ENCODE measurements at places on chromosomes 16 and 17. TPM values are rescaled to one million over a fixed set of nuclear protein-coding genes. Genes with fewer than 3 reads are reported as not detected.

- DNase-seq: no peak
- H3K4me1 ChIP-seq: no peaks in the 10 kb centered on the region
- no peaks in the 10 kb centered on the region for H3K27me3 ChIP-seq
- no peak overlapping the region for H3K27ac ChIP-seq
- H3K4me3 ChIP-seq: no peak overlapping the region
- H3K36me3 ChIP-seq: peaks cover 17% of the 10 kb centered on the region
Measured at GRCh38 chr16:54120846-54121480, 165.6 kb downstream of the IRX3 start.

Gene METRN
- 62.5 TPM for total RNA-seq

- H3K4me1 ChIP-seq: peaks cover 33% of the 10 kb centered on the region
- DNase-seq: no peak
- peaks cover 97% of the 10 kb centered on the region for H3K36me3 ChIP-seq
- no peaks in the 10 kb centered on the region for H3K27me3 ChIP-seq
- H3K27ac ChIP-seq: no peak overlapping the region
Measured at GRCh38 chr17:32453370-32453769, 9.1 kb downstream of the PSMD11 start.

Gene DNAH9
- total RNA-seq: 0.08 TPM

DNA sequence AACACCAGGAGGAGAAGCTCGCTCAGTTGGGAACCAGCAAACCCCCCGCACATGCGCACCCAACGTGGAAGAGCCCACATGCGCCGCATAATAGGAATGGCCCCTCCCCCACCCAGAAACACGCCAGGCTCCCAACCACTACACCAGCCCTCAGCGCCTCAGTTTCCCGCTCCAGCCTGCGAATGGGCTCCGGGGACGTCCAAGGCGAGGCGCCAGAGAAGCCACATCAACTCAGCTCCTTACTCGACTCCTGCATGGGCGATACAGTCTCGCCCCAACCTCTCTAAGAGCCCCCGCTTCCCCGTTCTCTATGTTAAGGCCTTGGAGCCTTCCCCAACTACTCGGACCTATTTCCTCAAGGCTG, 504 bp downstream of the SRSF1 start:
- peak overlapping the region; percentile 98 for H3K27ac ChIP-seq
- no peaks in the 10 kb centered on the region for H3K27me3 ChIP-seq
- H3K4me3 ChIP-seq: peak overlapping the region; percentile 96

Gene MBTPS1
- total RNA-seq: 72.5 TPM

DNA sequence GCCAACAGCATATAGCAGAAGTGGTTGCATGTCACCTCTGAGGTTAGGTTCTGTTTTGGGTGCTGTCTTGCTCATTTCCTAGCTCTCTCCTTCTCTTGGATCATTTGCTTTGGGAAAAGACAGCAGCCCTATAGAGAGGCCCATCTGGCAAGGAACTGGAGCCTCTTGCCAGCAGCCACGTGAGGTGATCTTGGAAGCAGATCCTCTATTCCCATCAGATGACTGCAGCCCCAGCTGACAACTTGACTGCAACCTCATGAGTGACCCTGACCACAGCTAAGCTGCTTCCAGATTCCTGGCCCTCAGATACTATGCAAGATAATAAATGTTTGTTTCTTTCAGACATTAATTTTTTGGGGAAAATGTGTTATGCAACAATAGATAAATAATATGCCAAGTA, 213.3 kb upstream of the HS3ST4 start:
- H3K4me1 ChIP-seq: no peaks in the 10 kb centered on the region
- no peak for DNase-seq
- no peak overlapping the region for H3K27ac ChIP-seq
- peaks cover 3% of the 10 kb centered on the region for H3K27me3 ChIP-seq

Gene NACA2
- not detected for total RNA-seq

DNA sequence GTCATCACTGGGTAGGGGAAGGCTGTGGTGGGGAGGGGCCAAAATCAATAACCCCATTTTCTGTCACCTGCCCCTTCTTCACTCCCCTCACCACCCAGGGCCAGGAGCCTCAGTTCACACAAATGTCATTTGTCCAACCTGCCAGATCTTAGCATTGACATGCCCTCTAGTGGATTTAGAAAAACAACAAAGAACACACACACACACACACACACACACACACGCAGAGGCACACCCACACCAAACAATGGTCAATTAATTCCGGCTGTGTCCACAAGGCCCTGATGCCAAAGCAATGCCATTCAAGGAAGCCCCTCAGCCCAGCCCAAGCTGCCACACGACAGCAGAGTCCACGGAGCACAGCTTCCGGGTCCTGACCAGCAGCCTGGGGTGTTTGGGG, 68.4 kb downstream of the NOG start:
- peaks cover 38% of the 10 kb centered on the region for H3K27me3 ChIP-seq
- no peak overlapping the region for H3K4me3 ChIP-seq
- no peaks in the 10 kb centered on the region for H3K36me3 ChIP-seq
- no peak for DNase-seq
- H3K4me1 ChIP-seq: no peaks in the 10 kb centered on the region
- H3K27ac ChIP-seq: no peak overlapping the region
